Stimulated activated CD8-positive, alpha-beta memory T cell treated with anti-CD3 and anti-CD28 coated beads, Interleukin-2, amount 100 ng/mL, for 1 hour (primary cell): ENCODE measurements at places on chromosomes 12 and 14.

GRCh38 chr14:104522926-104523545 is 56.5 kb upstream of the C14orf180 start:
- no peak for DNase-seq

- DNase-seq, result no peak
Measured at GRCh38 chr12:46154221-46154985, 114.4 kb downstream of the SLC38A1 start.

GRCh38 chr12:66449531-66449930 is 147.2 kb downstream of the HELB start:
- no peak for DNase-seq

DNA sequence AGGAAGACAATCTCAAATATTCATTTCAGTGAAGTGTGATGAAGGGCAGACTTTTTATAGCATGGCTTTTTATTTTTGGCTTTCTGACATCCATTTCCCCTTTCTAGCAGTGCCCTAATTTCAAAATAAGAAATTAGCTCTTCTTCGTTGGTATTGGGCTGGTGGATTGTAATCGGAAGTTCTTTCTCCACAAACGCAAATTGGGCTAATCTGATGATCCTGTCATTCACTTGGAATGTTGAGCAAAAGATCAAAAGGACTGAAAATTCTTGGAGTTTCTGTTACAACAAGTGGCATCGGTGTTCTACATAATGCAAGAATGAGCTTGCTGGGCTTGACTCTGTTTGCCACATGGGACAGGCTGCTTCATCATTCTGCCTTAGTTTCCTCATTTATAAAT is 1182.8 kb downstream of the FLRT2 start:
- no peak for DNase-seq

DNA sequence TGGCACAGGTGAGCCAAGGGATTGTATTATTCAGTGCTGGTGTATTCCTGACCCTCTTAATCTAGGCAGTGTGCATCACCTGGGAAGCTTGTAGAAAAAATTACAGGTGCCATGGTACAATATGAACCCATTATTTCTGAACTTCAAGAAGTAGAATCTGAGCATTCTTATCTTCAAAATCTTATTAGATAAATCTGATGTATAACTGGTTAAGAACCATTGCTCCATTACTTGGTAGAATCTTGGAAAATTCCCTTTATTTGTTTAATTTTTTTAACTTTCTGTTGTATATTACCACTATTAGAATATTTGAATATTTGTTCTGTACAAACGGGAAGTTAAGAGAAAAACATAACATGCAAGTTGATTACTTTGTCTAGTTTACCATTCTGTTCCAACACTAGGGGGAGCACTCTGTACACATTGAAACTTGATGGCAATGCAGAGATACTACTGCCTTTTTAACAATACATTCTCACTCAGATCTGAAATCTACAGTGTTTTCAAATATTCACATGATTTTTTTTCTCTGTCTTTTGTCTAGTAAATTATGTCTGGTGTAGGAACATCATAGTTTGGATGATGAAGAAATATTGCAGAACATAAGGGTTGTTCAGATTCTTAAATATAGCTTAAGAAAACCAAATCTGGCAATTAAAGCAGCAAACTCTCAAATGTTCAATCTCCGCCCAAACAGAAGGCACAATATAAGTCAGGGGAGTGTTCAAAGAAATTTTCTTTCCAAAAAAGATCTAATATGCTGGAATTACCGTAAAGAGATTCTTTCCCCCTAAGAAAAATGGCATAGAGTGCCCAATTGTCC is 196.6 kb downstream of the PCNX1 start:
- no peak for DNase-seq

DNA sequence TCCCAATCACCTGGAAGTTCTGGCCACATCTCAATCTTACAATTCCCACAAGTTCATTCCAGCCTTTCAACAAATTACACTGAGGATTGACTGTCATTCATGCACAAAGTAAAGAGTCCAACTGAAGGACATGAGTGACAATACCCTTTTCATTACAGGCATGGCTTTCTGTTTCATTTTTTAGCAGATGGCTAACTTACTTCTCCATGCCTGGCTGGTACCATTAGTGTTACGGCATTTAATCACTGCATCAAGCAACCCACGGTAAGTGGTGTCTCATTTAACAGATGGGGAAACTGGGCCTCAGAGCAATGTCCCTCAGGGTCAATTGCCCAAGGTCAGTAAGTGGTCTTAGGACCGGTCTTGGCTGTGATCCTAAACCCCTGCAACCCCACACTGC is 114.4 kb downstream of the PRICKLE1 start:
- no peak for DNase-seq

DNA sequence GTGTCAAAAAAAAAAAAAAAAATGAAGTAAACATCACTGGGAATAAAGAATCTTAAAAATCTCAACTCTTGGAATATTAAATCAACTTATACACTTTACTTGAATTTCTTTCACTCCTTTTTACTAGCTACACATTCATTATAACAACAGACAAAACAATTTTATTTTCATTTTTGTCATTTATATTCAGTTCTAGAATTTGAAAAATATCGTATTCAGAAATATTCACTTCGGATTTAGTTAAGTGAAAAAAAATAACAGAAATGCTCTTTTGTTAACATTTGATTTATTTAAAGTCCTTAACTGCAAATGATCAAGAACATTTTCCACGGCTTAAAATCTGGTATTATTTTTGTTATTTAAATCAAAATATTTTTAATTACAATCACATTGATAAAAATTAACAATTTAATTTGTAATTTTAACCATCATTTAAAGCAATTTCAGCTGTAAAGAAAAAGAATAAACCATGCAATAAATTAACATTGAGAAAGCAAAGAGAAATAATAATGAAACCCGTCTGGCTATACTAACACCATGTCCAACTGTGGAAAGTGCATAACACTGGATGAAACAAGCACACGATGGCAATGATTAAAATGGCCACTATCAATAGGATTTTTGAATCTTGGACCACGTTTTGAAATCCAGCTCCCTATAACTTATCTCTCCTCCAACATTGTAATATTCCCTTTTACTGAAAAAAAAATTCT is 5.2 kb downstream of the FOXA1 start:
- DNase-seq, result no peak

- no peak for DNase-seq
Measured at GRCh38 chr12:75816897-75817296, 214.7 kb downstream of the PHLDA1 start.

- no peak for DNase-seq
Measured at GRCh38 chr12:52171950-52172512, 19.8 kb downstream of the KRT80 start.

- no peak for DNase-seq
Measured at GRCh38 chr12:61161961-61162360, 1098.2 kb upstream of the USP15 start.

- DNase-seq, result no peak
Measured at GRCh38 chr12:51189790-51190355, 16.9 kb upstream of the TFCP2 start.

DNA sequence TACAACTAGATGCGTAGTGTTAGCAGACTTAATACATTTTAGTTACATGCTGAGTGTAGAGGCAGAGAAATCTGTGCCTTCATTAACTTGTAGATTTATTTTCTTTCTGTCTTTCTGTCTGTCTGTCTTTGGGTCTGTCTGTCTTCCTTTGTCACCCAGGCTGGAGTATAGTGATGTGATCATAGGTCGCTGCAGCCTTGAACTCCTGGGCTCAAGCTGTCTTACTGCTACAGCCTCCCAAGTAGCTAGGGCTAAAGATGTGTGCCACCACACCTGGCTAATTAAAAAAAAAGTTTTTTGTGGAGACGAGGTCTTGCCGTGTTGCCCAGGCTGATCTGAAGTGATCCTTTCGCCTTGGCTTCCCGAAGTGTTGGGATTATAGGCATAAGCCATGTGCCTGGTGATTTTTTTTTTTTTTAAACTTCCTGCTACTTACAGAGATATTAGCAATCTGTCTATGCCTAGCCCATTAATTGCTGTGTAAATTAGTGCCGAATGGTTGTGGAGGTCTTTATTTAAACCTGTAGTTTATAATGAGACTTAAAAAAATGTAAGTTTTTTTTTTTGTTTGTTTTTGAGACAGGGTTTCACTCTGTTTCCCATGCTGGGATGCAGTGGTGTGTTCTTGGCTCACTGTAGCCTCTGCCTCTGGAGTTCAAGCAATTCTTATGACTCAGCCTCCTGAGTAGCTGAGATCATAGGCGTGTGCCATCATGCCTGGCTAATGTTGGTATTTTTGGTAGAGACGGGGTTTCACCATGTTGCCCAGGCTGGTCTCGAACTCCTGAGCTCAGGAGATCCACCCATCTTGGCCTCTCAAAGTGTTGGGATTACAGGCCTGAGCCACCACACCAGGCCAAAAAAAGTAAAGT is 22.8 kb downstream of the ERC1 start:
- no peak for DNase-seq

DNA sequence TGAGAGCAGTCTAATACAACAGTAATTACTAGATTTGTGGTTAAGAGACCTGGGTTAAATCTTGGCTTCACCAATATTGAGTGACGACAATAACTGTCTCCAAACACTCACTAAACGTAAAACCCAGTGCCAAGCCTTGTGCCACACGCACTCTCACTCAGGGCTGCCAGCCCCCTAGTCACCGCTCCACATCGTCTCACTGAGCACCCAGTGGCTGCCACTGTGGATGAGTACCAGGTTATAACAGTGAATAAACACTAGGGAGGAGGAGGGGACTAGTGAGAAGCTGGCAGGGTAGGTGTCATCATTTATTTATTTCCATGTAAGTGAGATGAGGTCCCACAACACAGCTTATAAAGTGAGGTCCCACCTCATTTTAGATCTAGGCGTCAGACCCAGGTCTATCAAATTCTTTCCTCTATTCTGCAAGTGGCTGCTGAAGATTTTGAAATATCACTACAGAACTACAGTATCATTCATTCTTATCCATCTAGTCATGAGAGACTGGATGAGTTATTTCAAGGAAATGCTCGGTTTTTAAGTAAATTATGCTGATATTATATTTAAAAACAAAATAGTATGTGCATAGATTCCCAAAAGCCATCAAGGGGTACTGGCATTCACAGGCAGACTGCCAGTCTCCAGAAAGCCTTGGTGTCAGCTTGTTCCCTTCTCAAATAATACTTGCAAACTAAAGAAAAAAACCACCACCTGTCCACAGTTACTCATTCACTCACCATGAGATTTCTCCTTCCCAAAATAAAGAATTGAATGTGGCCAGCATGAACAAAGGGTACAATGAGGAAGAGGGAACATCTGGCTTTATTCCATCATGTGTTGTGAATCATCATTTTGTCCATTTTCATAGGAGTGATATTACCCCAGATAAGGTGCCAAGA is 84.0 kb downstream of the PTPN21 start:
- DNase-seq, result no peak

DNA sequence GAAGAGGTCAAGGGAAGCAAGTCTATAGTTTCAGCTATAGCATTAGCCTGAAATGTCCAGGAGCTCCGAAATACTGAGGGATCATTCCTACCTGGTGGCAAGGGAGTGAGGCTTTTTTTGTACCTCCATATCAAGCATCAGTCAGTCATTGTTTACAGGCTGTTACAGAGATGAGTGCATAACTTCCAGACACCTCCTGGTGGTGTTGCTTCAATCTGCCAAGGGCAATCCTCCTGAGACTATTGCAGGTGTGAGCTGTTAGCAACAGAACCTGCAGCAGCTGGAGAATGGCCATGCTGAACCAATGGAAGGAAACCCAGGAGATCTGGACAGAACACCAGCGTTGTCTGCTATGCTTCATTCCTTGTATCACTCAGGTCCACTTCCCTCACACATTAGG is 80.0 kb upstream of the SLC8A3 start:
- no peak for DNase-seq

DNA sequence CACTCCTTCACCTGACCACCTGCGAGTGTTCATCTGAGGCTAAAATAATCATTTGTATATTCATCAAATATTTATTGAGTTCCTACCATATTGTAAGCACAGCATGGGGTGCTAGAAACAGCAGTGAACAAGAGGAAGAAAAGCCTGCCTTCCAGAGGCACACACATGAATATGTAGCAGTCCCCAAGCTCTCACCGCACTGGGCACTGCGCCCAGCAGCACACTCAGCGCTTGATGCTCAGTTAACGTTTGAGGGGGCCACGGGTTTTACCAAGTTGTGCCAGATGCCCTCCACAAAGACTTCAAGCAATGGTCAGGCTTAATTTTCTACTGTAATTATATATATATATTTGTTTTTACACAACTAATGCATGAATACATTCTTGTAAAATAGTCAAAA is 52.0 kb downstream of the HELB start:
- DNase-seq, result no peak

GRCh38 chr14:69955855-69956845 is 76.9 kb downstream of the SMOC1 start:
- no peak for DNase-seq

DNA sequence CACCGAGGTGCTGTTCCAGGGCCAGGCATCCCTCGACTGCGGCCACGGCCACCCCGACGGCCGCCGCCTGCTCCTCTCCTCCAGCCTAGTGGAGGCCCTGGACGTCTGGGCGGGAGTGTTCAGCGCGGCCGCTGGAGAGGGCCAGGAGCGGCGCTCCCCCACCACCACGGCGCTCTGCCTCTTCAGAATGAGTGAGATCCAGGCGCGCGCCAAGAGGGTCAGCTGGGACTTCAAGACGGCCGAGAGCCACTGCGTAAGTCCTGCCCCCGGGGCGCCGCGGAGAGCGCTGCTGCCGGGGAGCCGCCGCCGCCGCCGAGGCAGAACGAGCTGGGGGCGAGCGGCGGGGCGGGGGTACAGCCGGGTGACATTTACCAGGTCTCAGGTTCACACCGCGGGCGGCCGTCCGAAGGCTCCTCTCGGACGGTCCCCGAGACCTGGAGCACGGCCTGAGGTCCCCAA is 1.4 kb downstream of the PLXNC1 start:
- no peak for DNase-seq
